ENCODE measurements at places on chromosomes 4 and X.

GRCh38 chr4:153647975-153648374, 36.1 kb upstream of the TLR2 start:
- no peak for DNase-seq

DNA sequence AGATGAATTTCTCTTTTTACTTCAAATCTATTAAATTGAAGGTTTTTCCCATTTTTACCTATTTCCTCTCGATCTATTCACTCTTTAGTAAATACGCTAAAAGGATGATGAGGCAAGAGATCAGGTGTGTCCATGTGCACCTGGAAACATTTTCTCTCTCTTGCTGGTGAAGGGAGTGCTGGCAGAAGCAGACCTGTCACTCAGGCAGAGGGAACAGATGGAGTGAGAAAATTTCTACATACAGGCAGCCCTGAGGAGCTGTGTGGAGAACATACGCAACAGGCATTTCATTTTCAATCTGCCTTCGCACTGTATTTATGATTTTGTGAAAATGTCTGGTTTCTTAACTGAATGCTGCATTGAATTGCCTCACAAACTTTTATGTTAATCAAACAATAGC, 249.5 kb downstream of the GPM6A start:
- DNase-seq = peak; percentile 92

- DNase-seq = no peak
These were observed 4.1 kb downstream of the ZNF185 start for GRCh38 chrX:152901816-152902501.

GRCh38 chr4:119721878-119722277, 93.3 kb upstream of the PDE5A start:
- DNase-seq = no peak

DNA sequence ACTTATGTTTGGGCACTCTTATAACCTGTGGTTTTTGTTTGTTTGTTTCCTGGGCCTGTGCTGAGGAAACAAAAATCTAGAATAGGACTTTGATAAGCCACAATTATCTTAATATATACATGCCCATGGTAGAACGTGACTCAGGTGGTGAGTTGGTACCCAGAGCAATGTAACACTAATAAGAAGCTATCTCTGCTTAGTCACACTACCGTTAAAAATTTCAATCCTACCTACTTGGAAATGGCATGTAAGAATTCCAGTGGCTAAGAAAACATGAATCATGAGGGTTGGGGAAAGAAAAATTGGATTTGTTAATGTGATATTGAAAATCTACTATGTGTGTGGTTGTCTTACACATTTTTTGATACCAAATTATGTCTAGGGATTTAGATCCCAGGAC, 30.5 kb upstream of the ADGRG2 start:
- no peak for DNase-seq

DNA sequence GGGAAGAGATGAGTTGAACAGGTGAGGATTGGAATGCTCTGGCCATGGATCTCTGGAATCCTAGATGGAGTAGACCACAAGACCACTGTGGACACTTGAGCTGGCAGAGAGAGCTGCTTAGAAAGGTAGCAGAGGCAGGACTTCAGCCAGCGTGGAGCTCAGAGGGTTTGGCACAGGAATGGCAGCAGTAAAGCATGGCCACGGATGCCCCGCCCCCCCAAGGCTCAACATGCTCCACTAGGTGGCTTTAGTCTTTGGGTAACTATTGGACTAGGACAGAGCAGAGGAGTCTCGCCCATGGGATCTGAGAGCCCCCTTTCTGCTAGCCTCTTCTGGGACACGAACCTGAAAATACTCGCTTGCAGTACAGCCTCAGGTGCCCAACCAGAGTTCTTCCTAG, 150.1 kb upstream of the NEIL3 start:
- no peak for DNase-seq

DNA sequence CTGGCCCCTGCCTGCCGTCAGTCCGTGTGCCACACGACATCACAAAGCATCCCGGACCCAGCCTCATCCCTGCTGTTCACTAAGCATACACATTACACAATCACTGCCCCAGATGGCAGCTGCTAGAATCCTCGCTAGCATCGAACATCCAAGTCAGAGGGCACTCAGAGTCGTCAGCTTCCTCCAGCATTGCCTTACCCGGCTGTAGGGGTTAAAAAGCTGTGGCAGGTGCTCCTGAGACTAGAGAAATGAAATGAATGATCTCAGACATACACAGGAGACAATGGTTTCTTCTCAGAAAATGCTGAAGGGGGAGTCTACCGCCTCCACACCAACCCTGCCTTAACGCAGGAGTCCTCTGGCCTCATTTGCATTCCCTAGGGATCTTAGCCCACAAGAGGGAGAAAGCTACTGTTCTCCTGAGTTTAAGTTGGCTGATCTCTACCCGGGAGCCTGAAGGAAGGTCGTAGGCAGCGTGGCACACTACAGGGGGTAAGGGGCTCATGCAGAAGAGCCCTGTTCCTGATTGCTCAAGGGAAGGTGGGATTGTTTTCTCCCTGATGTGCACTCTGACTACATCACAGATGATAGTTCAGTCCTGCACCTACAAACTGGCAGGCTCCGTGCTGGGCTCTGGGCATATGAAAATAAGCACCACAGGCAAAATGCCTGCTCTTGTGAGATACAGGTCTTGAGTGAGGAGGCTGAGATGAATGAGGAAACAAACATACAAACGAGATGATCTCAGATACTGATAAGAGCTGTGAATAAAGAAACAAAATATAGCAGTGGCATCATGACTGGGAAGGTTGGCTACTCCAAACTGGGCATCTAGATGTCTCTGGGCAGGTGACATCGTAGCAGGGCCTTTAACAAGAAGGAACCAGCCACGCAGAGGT, 2.6 kb upstream of the KIAA0232 start:
- no peak for DNase-seq

- DNase-seq = no peak
These were observed 2.2 kb downstream of the SPP1 start for GRCh38 chr4:87977521-87978278.

GRCh38 chr4:171981185-171981584, 168.0 kb downstream of the GALNTL6 start:
- no peak for DNase-seq

Measured in cerebellar nuclear complex (tissue), 1 donor.